ENCODE measurements at places on chromosomes 2 and 18.

- peak; percentile 95 for DNase-seq
Observed at GRCh38 chr2:84946204-84947009, 24.6 kb upstream of the KCMF1 start.

- no peak for DNase-seq
Observed at GRCh38 chr2:67436221-67436620, 39.1 kb downstream of the ETAA1 start.

DNA sequence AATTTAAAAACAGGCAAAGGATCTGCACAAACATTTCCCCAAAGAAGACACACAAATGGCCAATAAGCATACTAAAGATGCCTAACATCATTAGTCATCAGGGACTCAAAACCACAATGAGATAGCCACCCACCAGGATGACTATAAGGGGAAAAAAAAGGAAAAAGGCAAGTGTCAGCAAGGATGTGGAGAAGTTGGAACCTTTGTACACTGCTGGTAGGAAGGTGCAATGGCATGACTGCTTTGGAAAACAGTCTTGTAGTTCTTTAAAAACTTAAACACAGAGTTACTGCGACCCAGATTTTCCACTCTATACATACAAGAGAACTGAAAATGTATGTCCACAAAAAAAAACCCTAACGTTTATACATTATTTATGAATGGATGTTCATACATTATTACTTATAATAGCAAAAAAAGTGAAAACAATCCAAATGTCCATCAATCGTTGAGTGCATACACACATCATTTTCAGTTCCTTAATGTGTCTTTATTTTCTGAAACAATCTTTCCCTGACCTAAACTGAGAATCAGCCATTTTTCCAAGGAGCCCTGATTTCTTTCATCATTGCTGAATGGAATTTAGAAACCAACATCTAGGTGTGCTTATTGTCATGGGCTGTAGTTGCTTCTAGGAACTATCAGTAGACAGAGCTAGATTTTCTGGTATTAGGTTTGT is 64.7 kb upstream of the TLK1 start:
- peak; percentile 94 for DNase-seq

- peak; percentile 58 for DNase-seq
Observed at GRCh38 chr2:200966770-200967169, 3.3 kb upstream of the ORC2 start.

- no peak for DNase-seq
Observed at GRCh38 chr18:26746826-26747475, 118.6 kb downstream of the AQP4 start.

DNA sequence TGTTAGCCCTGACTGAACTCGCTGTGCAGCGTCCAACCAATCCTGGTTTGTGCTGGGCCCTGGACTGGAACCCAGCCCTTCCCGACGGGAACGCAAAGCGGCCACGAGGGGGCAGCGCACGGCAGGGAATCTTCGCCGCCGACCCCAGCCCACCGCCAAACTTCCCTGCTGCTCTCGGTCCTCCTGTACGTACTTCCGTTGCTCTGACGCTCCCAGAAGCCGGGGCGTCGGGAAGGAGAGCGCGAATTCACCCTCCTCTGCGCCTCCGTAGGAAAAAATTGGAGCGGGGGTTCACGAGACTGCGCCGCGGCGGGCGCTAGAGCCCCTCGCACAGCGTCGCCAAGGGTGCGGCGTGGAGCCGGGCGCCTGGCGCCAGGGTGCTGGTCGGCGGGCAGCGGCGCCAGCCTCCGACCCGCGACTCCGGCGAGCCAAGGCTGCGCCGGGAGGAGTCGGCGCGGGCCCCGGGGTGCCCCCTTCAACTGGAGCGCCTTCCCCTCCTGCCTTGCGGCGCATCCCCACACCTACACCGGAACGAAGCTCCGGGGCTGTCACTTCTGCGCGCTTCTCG is 873 bp upstream of the SH3RF3 start:
- DNase-seq, result peak; percentile 80

DNA sequence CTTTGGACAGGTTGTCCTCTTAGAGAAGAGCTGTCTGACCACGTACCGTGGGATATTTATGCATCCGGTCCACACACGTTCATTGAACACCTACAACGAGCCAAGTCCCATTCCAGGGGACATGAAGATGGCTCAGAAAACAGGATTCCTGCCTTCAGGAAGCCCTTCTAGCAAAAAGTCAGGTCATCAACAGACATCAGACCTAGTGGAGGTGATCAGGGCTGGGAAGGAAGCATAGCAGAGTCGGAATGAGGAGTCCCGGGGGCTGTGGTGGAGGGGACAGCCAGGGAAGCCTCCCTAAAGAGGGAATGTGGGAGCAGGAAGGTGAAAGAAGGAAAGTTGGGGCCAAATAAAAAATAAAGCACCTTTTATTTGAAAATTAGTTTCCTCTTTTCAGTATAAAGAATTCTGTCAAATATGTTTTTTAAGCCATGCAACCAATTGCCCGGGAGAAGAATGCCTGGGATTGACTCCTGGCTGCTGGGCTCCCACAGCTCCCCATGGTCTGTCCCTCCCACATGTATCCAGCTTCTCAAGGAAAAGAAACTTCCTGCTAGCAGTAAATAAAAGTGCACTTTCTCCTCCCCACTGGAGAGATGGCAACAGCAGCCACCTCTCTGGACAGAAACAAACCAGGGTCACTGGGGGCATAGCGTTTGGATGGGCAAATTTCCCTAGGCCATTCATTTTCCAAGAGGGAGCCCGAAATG is 144.8 kb downstream of the SMAD7 start:
- DNase-seq, result no peak

DNA sequence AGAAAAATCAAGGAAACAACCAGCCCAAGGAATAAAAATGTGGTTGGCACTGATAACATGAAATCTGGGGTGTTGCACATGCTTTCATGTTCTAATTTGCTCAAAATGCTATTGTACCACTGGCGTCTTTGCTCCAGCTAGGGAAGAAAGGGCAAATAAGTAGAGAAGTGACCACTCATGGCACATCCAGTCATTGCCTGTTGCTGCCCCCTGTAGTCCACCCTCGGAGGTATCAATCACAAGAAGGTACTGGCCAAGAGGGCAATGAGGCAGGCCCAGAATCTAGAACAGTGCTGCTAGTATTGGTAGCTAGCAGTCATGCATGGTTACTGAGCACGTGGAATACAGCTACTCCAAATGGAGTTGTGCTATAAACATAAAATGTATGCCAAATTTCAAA is 213.4 kb downstream of the CDCA7 start:
- peak; percentile 28 for DNase-seq

DNA sequence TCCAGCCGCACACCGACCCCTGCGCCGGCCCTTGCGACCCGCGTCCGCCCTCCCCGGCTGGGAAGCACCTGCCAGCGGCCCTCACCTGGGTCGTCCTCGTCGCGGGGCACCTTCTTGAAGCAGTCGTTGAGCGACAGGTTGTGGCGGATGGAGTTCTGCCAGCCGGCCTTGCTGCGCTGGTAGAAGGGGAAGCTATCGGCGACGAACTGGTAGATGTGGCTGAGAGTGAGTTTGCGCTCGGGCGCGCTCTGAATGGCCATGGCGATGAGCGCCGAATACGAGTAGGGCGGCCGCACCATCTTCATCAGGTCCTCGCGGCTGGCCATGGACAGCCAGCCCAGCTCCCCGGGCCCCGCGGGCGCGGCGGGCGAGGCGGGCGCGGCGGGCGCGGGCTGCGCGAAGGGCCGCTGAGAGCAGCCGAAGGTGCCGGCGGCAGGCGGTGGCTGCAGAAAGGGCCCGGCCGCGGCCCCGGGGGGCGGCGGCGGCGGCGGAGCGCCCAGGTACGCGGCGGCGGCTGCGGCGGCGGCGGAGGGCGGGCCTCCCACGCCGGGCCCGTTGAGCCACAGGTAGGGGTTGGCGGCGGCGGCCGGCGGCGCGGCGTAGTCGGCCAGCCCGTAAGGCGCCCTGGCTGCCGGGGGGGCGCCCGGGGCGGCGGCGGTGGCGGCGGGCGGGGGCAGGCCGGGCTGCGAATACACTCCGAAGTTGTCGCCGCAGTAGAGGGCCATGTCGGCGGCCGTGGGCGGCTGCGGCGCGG is 505 bp downstream of the FOXI3 start:
- no peak for DNase-seq

GRCh38 chr18:45106331-45106774 is 425.7 kb downstream of the SETBP1 start:
- peak; percentile 51 for DNase-seq

- DNase-seq, result no peak
Observed at GRCh38 chr2:160632084-160632975, 138.7 kb upstream of the RBMS1 start.

- peak; percentile 32 for DNase-seq
Observed at GRCh38 chr2:7119132-7119835, 202.1 kb downstream of the RNF144A start.

DNA sequence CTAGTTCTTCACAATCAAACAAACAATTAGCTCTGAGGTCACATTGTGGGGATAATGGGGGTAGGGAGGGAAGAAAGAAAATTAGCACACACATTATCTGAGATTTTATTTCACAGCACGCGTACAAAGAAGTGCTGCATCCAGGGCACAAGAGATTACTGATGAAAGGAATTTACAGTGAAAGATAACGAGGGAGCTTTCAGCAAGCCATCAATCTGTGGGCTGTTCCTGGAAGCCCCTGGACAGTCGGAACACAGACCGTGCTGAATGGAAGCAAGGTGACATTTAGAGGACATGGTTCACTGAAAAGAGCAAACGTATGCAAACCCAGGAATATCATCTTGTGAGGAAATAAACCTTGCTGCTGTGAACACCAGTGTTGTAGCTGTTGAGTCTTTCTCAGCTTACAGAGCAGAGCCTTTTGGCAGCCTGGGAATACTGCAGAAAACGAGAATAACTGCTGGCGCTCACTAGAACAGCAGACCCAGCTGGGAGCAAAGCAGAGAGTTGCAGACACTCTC is 63.2 kb downstream of the SCG2 start:
- DNase-seq, result no peak

GRCh38 chr2:71806432-71806831 is 341.2 kb downstream of the CYP26B1 start:
- DNase-seq, result no peak

GRCh38 chr2:224986477-224986876 is 55.8 kb downstream of the DOCK10 start:
- DNase-seq, result no peak

DNA sequence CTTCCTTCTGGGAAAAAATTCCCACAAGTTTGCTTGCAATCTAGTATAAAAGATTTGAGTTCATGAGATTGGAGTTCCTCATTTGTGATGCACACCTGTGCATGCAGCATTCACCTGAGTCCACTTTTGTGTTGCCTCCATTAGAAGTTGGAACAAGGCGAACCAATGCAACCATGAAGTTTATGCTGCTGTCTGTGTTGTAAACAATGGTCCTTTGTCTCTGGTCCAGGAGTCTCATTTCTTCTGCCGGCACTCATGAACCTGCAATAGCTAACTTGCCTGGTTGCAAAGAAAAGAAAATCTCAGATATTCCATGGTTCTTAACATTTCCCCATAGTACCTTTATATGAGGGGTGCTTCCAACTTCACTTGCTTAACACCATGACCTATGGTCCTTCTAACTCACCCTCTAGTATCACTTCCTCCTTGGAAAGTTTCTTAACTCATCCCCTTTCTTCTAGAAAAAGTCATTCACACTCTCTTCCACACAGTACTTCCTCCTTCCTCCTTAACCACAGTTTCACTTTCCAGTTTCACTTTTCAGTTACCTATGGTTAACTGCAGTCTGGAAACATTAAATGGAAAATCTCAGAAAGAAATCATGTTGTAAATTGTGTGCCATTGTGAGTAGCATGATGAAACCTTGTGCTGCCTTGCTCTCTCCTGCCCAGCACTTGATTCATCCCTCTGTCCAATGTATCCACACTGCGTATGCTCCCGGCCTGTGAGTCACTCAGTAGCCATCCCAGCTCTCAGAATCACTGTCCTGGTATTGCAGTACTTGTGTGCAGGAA is 128.8 kb upstream of the TRIB2 start:
- DNase-seq, result peak; percentile 75

GRCh38 chr2:30695749-30696148 is 111.5 kb downstream of the CAPN13 start:
- DNase-seq, result no peak

DNA sequence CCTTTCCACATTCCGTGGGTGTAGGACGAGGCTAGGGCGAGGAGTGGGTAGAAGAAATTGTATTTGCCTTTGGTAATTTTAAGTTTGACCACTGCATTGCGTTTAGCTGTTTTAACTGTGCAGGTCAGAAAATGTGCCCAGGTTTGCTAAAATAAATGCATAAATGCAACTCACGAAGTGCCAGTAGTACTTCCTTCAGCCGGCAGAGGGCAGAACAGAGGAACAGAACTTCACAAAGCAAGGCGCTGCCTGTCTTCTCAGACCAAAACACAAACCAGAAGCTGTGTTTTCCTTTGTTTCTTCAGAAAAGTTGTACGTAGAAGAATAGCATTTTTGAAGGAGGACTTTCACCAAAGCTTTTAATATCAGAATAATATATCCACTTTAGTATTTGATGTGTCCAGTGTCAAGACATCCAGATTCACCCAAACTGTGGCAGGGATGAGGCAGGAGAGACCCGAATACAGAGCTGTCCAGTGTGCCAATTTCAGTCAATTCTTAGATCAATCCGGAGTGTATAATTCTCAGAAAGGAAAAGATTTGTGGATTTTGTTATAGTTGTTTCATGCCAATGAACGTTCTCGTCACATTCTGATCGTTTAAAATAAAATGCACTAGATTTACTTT is 348.6 kb downstream of the DLGAP1 start:
- peak; percentile 54 for DNase-seq

DNA sequence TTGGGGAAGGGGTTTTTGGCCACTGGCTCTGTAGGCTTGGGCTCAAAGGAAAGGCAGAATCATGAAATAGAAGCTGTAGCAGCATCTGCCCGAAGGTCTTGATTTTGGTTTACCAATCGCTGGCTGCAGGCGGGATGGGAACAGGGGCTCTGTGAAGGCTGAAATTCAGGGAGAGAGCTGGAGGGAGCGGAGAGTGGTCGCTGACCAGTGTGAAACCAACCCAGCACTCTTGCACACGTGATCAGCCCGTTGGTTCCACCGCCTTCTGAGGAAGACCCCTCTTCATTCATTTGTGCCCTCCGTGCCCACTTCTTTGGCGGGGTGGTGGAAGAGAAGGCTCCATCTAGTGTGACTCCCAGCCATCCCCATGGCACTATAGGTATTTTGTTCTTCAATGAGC is 82.6 kb downstream of the KLHL29 start:
- no peak for DNase-seq

DNA sequence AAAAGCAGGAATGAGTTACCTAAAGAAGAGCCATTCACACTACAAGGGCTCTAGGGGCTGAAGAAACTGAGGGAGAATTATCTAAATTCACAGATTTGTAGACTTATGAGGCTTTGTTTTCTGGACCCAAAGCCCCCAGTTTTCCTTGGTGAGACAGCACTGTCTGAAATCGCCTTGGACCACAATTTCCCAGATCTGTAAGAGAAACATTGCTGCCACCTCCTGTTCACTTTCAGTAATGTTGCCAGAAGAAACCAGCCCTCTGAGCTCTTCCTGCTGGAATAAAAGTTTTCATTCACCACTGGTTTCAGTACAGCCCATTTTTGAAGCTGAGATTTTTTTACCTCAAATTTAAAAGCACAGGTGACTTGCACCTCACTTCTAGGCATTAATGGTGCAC is 169.2 kb downstream of the CDH20 start:
- peak; percentile 22 for DNase-seq

Data from A172 (cell line).